ENCODE measurements at places on chromosomes 7 and 10.

DNA sequence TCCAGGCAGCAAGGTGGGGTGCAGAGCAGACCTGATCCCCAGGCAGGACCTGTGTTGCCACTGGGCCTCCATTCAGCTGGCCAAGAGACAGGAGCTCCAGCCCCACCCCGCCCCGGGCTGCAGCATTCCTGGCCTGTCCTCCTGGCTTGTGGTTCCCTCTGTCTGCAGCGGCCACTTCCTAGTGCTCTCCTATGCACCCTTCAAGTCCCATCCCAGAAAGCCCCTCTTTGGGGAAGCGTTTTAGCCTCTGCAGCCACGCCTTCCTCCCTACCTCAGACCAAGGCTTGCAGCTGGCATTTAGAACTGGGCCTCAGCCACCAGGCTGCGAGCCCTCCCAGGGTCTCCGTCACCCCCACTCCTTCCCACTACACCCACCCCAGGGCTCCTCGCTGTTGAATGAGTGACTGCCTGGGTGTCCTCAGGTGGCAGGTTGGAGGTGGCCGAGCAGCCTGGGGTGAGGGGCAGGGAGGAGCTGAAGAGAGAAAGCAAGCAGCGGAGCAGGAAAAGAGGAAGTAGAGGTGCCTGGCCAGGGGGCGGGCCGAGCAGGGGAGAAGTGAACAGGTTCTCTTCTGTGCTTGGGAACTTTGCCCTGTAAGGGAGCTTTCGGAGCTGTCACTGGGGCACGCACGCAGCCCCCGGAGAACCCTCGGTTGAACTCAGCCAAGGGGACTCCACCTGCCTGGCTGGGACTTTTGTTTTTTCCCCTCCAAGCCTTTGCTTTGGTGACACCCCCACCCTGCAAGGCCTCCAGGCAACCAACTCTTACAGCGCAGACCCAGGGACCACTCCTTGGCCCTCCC, 109.1 kb upstream of the TNRC18 start:
- no peak for DNase-seq

DNA sequence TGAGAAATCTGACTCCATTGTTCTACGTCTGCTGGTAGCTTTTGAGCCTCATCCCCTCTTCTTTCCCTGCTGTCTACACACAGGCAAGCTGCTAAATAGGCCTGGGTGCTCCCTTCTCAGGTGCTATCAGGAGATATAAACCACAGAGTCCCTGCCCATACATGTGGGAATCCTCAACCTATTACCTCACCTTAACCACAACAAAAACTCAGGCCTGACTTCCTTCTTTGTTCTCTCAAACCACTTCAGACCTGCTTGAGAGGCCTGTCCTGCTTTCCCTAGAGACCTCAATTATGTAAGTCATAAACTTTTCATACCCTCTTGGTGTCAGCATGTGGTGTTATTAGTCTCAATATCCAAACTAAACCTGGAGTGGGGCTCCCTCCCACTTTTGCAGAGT, 75.0 kb upstream of the MAGI2 start:
- no peak for DNase-seq

GRCh38 chr10:77393411-77393810, 244.2 kb downstream of the KCNMA1 start:
- DNase-seq = no peak

DNA sequence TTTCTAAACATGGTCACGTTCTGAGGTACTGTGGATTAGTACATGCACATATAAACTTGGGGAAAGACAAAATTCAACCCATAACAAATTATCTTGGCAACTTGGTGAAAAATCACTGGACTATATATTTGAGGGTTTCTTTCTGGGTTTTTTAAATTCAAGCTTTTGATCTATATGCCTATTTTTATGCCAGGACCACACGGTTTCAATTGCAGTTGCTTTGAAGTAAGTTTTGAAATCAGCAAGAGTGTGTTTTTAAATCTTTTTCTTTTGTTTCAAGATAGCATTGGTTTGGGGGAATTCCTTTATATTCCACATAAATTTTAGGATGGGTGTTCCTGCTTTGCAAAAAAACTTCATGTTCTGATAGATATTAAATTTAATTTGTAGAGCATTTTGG, 406.4 kb upstream of the VWC2 start:
- DNase-seq = no peak

DNA sequence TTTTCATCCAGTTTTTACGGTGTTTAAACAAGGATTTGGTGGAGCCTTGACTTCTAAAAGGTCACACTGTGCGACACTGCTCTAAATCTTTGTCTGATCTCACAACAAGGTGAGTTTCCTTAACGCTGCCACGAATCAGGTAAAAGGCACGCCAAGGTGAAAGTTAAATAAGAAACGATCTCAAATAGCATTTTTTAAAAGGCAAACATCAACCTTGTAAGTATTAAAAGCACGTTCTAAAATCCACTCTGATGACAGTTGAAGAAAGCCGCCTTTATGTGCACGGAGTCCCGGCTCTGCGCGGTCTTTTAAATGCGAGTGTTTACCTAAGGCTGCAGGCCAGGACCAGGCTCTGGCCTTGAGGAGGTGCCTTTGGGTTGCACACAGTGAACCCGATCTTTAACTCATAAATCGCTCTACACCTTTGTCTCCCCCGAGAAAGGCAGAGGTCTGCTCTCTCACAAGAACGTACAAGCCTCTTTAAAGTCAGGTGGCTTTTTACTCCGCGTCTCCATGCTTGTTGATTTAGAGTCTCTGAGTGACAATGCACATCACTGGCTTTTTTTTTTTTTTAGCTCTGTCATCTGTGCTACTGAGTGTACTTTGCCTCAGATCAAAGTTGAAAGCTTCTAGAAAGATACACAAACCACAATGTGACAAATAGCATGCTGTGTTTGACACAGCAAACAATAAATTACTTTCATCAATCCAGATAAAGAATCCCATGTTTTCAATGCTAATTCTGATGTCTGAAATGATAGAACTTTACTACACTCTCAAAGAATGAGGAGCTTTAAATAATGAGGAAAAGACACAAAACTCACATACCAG, 25.9 kb upstream of the RNF32 start:
- no peak for DNase-seq

GRCh38 chr10:28241741-28242399, 61.0 kb downstream of the MPP7 start:
- no peak for DNase-seq

GRCh38 chr7:114623146-114623545, 208.5 kb downstream of the FOXP2 start:
- no peak for DNase-seq

- DNase-seq = no peak
Measured at GRCh38 chr7:26052706-26053105, 99.3 kb upstream of the NFE2L3 start.

GRCh38 chr10:71288461-71288860, 30.6 kb upstream of the SLC29A3 start:
- DNase-seq = no peak

DNA sequence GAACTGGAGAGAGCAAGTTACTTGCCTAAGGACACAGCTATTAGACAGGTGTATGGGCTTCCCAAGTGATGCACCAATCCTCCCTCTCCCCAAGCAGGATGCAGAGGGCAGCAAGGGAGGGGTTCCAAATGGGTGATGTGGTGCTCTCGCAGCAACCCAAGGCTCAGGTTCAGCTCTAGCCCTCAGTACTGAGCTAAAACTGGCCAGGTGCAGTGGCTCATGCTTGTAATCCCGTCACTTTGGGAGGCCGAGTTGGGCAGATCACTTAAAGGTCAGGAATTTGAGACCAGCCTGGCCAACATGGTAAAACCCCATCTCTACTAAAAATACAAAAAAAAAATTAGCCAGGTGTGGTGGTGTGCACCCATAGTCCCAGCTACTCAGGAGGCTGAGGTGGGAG, 40.7 kb downstream of the GPRIN2 start:
- no peak for DNase-seq

DNA sequence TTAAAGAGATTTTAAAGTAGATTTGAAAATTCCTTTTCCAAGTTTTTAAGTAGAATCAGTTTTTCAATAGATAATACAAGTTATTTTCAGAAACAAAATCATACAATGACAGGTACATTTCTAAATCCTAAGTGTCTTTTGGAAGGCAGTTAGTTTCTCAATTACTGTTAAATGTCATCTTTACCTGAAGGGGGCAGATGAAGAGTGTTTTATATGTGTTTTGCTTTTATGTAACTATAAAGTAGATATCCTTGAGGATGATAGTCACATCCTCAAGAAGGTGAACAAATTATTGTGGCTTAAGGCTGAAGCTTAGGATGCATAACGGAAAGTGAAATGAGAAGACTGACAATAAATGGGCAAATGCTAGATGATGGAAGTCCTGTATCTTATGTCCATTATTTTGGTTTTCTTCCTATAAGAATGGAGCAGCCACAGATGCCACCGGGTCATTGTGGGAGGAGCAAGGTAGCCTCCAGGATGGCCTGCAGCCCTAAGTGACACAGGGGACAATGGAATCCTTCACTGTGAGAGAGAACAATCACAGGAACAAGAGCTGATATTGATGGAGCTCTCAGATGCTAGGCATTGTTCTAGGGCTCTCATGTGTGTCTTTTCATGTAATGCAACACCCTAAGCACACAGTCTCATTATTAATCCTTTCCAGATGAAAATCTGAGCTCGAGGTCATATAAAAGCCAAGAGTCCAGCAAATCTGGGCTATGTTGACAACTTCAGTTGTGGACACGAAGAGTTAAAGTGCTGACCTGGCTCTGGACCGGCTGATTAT, 14.1 kb upstream of the MKX start:
- DNase-seq = no peak

- no peak for DNase-seq
Measured at GRCh38 chr7:76296743-76297740, 5.4 kb upstream of the HSPB1 start.

DNA sequence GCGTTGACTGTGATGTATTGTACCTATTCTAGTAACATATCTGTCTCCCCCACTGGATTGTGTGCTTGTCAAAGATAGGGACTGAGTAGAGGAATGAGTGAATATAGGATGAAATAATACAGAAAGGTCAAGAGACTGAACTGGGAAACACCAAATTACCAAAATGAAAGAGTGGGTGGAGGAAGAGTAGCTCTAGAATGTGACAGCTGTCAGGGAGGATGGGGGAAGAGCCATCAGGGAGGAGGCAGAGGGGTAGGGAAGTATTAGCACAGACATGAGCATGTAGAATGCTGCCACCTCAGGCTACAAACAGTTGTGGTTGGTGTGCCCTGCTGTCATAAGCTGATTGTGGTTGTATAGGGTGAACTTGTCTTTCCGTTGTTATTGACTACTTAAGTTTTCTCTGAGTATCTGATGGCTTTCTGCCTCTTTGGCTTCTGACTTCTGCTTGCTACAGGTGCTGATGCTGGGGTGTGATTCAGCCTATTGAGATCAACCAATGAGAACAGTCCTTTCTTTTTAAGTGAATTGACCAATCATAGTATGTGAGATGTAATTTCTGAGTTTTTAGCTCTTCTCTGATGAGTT, 5.6 kb downstream of the CCSER2 start:
- no peak for DNase-seq

- no peak for DNase-seq
Measured at GRCh38 chr7:26681819-26682418, 182.5 kb downstream of the SKAP2 start.

DNA sequence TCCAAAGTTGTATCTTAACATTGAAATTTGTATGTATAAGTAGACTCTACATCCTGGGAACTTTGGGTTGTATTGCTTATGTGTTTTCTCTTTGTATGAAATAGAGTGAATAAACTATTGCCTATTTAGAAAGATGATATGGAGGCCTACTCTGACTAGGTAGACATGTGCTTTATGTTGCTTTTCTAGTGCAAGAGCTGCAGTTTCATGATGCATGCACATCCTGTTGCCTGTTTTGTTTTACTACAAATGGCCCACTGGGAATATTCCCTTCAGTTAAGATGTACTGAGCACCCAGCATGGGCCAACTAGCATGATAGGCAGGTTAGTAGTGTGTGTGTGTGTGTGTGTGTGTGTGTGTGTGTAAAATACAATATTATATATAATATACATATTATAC, 282.1 kb upstream of the LRGUK start:
- DNase-seq = no peak

DNA sequence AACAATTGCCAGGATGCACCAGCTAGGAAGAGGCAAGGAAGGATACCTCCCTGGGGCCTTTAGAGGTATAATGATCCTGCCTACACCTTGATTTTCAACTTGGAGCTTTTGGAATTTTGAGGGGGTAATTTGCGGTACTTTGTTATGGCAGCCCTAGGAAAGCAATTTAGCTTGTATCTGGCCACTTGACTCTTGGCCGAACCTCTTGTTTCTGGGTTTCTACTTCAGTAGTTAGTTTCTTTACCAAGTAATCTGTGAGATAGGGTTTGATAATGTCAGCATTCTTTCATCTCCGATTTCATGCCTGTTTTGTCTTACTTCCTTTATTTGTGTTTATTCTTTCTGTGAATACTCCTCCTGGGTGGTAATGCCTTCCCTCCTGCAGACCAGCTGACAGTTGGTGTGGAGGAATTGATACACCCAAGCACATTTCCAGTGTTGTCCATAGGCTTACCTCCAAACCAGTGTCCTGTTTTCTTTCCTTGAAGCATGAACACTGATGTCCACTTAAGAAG, 163.7 kb downstream of the SND1 start:
- DNase-seq = no peak

DNA sequence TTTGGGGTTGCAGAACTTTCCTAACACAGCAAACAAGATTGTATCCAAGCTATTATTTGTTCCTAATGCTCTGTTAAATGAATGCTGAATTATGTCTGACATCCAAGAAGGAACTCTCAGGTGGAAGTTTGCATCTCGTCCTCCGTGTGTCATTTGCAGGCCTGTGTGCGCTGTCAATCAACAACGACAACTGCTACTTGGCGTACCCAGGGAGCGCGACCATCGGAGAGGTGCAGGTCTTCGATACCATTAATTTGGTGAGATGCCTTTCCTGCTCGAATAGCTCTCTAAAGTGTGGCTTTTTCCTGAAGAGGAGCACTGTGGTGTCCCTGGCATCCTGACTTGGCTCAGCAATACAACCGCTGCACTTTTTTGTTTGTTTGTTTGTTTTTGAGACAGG, 26.9 kb downstream of the WIPI2 start:
- DNase-seq = no peak

DNA sequence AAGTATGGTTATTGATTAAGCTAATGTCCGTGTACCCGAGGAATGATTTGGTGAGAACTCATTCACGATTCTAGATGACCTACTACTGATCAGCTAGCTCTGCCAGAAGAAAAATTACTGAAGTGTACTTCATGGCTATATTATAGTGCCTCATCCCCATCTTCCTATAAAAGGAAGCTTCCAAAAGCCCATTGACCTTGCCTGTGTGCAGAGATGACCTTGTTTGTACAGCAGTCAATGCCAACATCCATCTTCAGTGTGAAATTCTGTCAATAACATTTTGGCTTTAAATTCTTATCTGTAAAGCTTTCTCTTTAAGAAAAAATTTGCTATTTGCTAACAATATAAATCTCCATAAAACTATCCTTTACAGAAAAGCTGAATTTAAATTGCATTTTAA, 315.7 kb downstream of the THSD7A start:
- no peak for DNase-seq

DNA sequence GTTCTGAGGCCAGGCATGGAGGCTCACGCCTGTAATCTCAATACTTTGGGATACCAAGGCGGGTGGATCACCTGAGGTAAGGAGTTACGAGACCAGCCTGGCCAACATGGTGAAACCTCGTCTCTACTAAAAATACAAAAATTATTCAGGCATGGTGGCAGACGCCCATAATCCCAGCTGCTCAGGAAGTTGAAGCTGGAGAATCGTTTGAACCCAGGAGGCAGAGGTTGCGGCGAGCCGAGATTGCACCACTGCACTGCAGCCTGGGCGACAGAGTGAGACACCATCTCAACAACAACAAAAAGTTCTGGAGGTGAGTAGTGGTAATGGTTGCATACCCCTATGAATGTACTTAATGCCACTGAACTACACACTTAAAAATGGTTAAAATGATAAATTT, 60.3 kb upstream of the SP4 start:
- no peak for DNase-seq
